Activated CD4-positive, alpha-beta T cell treated with anti-CD3 and anti-CD28 coated beads, Interleukin-2, amount 50 U/mL, for 1 hour (primary cell): ENCODE measurements at places on chromosomes 1 and 21.

- no peak for DNase-seq
Observed at GRCh38 chr1:37282764-37283163, 191.6 kb upstream of the ZC3H12A start.

- DNase-seq: no peak
Observed at GRCh38 chr1:84702143-84702542, 11.9 kb upstream of the SSX2IP start.

DNA sequence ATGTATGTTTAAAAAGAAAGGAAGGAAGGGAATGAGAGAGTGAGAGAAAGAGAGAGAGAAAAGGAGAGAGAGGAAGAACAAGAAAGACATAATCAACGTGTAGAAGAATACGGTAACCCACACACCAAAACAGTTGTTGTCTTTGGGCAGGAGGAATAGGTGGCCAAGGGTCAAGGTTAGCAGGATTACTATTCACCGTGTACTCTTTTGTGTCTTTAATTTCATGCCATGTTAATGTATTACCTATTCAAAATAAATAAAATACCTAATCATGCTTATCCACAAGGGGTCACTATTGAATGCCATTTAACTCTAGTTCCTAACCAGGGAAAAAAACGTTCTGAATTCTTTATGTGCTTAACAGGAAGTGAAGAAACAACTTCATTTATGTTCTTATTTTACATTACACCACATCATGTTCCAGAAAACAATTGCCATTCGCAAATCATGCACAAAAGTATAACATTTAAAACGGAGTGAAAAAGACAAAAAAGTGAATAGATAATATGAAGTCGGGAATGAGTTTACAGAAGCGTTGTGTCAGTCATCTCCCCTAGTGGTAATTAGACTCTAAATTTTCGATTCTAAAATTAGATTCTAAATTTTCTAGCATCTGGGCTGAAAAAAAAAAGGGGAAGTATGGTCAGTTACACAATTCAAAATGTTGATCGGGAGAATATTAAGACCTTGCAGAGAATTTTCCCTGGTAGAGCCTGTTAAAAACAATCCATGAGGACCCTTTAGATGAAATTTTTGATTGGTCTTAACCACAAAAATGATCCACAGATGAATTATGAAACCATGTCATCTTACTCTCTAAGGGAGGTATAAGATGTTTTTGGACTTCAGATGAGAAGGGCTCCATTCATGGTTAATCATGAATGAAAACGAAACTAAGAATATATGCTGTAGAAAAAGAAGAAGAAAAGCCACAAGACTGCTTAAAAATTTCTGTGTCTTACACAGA lies 700 bp upstream of the KMO start:
- DNase-seq: no peak

GRCh38 chr1:178025613-178026356 lies 55.9 kb upstream of the SEC16B start:
- no peak for DNase-seq

DNA sequence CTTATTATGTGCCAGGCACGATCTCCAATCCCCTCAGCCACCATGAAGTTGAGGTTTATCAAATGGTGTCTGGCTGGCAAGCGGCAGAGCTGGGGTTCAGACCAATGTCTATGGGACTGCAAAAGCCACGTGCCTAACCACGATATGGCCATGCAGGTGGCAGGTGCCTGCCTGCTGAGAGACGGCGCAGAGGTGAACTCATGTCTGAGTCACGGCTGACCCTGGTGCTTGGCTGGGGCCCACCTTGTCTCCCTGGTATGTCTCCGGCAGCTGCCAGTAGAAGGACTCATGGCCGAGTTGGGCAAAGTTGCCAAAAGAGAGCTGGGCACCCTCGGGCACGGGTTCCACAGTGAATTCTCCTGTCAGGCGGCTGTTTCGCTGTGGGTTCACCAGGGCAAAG lies 59.9 kb downstream of the LDLRAD2 start:
- DNase-seq: no peak

- DNase-seq: peak; percentile 56
Observed at GRCh38 chr1:43934101-43934985, 742 bp downstream of the ARTN start.

- DNase-seq: no peak
Observed at GRCh38 chr1:202086579-202087350, 36.0 kb upstream of the GPR37L1 start.

- DNase-seq: no peak
Observed at GRCh38 chr1:173418107-173418985, 58.8 kb upstream of the PRDX6 start.

DNA sequence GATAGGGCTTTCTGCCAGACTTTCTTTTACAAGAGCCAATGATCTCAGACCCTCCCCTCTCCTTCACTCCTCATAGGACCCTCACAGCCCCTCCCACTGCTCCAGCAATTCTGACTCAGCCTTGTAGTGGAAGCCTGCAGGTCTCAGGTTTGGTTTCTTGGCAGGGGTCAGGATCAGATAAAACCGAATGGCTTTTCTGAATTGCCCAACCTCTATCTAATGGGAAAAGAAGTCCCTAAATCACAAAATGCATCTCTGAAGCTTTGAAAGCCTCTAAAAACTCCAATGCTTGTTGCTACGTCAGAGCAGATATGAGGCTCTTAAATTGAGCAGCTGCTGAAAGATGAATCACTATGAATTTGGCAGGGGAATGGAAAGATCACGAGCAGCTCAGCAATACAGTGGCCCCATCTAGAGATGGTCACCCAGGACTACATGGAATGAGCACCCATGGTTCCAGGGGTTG lies 74.5 kb downstream of the NID1 start:
- DNase-seq: no peak

- no peak for DNase-seq
Observed at GRCh38 chr1:154468535-154469250, 33.3 kb upstream of the TDRD10 start.

- DNase-seq: no peak
Observed at GRCh38 chr21:35520302-35520701, 471.2 kb upstream of the RUNX1 start.

DNA sequence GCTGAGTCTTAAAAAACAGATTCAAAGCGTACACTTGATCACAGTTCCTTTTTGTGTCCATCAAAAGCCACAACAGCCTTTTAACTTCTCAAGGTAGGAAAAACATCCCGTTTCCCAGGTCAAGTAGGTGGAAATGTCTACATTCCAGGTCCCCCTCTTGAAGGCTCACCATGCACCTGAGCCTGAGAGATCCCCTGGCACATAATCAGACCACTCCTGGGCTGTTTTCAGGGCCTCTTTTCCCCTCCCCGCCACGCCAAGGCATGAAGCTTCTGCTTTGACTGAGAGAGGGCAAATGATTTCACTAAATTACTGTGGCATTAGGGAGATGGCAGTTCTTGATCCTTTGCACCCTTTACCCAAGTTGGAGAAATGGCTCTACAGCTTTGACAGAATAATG lies 21.7 kb downstream of the CNN3 start:
- DNase-seq: no peak

GRCh38 chr21:20902998-20903397 lies 95.2 kb upstream of the NCAM2 start:
- DNase-seq: no peak

DNA sequence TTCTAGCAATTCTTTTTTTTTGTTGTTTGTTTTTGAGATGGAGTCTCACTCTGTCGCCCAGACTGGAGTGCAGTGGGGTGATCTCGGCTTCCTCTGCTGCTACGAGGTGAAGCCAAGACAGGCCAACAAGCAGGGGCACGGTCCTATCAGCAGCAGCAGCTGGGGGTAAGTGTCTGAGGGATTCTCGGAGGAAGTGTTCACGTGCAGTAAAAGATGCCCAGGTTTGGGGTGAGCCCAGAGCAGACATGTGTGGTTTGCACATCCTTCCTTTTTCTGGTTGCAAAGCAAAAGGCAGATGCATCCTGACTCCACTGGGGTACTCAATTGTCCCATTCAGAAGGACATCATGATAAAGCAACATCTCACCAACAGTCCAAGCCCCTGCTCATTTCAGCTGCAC lies 27.7 kb downstream of the PIGP start:
- no peak for DNase-seq

- DNase-seq: no peak
Observed at GRCh38 chr1:243315893-243316292, 60.1 kb downstream of the SDCCAG8 start.

DNA sequence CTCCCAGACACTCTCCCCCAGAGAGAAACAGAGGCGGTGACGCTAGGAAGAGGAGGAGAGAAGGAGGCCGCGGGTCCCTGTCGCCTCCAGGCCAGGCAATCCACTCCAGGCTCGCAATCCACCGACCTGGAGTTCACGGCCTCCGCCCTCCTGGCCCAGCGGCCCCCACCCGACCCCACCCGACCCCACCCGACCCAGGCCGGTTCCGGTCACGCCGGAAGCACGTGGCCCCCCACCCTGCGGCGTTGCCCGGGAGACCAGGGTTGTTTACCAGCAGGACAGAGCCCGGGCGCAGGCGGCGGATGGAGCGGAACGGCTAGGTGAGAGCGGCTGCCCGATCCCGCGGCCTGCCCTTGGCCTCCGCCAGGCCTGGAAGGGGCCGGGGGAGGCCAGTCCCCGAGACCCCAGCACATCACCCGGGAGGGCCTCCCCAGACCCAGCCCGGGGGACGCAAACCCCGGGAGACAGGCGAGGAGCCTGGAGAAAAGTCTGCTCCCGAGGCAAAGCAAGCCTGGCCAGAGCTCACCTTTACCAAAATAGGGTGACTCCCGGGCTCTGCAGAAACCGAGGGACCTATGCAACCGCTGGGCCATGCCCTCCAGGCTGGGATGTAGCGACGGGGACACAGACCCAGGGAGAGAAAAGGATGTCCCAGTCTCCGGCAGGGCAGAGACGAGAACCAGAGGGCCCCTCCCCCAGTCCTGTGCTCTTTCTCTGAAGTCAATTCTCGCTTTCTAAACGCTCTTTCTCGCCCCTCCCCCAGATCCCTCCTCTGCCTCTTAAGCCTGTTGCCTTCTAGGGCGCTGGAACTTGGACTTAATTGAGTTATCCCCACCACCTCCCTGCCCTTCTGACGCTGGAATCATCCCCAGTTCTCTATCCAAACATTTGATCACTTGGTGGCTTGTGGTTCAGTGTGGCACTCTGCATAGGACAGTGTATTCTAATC lies at the start of the genes PLA2G2C and UBXN10:
PLA2G2C (minus strand) TSS at position 685 of the 949 bp plus-strand sequence. CDS start 9,155 bp downstream, outside the sequence.
UBXN10 (plus strand) TSS at position 263 of the 949 bp plus-strand sequence. CDS start 4,466 bp downstream, outside the sequence.
- peak; percentile 44 for DNase-seq

GRCh38 chr1:205531191-205532025 lies 26.9 kb downstream of the CDK18 start:
- DNase-seq: no peak

- DNase-seq: no peak
Observed at GRCh38 chr1:61266738-61267137, 184.4 kb downstream of the NFIA start.

DNA sequence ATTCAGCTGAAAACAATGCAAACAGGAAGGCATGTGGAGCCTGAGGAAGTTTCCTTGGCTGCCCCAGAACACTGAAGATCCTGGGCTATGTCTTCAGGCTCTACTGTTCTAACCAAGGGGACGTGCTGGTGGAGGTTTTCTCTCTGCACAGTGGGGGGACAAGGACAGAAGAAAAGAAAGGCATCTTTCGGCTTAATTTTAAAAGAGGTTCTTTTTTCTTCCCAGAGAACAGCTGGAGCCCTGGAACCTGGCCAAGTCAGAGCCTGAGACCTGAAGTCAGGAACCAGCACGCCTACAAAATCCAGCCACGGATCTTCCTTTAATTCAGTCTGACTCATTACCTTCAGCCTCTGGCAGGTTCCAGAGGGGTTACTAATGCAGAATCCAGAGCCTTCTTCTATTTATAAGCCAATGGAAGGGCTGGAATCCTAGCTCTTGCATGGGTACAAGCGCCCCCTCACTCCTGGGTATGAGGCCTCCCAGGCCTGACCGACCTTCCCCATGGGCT lies 19.8 kb downstream of the CTNNBIP1 start:
- DNase-seq: no peak

- no peak for DNase-seq
Observed at GRCh38 chr1:56625819-56626440, 19.2 kb upstream of the PRKAA2 start.

DNA sequence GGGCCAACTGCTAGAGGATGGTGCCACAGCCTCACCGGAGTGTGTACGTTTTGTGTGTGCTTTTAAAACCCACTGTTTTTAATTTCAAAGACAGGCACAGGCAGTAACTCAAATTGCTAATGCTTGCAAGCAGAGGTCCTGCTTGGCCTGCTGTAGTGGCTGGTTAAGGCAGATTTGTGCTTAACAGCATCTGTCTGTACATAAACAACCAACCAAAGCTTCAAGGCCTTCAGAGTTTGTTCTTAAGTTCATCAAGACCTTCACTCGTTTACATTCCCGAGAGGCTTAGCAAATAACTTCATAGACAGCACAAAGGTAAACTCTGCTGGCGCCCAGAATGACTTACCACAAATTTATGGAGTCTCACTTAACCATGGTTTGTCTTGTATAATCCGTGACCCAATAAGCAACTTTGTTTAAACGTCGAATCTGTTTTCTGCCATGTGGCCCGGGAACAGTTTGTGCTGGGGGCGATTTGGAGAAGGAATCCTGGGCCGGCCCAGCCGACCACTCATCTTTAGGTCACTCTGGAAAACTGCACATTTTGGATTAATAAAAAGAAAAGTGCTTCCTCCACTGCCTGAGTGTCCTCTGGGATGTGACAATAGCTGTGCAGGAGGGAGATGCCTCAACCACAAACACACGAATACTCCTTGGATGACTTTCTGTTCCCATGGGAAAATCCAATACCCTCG lies 58.1 kb downstream of the CAPZB start:
- no peak for DNase-seq

DNA sequence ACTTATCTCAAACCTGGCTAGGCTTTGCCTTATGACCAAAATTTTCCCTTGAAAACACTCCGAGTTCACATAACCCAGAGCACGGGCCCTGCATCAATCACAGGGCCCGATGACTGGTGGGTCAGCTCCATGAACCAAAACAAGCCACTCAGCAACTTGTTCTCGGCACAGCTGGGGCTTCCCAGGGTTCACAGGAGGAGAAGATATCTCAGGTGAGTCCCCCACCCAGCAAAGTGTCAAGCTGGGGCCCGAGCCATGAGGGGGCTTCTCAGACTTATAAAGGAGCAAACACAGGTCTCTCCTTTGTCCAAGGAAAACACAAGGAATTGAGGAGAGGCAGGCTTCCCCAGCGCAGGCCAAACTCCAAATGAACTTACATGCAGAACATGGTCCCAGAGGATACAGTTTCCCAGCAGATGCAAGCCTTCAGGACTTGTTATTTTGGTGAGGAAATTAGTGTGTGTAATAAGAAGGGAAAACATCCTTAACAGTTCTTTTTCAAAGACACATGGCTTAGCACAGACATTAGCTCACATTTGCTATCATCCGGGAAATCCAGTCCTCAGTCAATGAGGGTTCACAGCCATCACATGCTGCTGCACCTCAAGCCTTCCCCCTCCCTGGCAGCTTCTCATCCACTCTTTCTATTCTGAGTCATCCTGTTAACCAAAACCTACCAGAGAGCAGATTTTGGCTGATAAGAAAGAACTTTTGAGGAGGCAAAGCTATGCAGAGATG lies 98.1 kb upstream of the NFIA start:
- DNase-seq: no peak

GRCh38 chr1:202982715-202983430 lies 15.8 kb upstream of the CYB5R1 start:
- DNase-seq: no peak
